HTR-8/SVneo (cell line): ENCODE measurements at places on chromosomes 6 and 20.

DNA sequence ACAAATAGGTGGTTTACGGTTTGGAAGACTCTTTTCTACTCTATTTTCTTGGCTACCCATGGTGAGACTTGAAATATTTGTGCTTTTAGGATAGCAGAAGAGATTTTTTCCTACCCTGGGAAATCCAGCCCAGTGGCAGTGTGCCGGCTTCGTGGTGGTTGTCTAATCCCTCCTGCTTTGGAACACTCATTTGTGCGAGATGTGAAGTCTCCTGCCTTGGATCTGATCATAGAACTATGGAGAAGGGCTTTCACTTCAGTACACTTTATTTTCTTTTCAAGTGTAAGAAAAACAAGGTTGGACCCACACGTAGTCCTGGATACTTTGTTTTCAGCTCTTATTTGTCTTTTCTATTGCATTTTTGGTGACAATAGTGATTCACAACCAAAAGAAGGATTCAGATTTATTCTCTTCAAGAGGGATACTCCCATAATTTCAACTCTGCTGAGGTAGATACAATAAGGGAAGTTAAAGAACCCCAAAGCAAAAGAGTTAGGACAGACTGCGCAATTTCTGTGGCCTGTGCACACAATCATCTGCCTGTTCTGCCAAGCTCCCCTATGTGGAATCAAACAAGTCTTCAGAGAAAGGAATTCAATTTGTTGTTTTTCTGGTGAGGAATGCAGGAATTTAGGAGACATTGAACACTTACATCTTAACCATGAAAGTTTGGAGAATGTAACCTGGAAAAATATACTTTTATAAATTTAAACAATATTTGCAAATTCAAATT is 413.2 kb downstream of the GJA1 start:
- no peak for DNase-seq

DNA sequence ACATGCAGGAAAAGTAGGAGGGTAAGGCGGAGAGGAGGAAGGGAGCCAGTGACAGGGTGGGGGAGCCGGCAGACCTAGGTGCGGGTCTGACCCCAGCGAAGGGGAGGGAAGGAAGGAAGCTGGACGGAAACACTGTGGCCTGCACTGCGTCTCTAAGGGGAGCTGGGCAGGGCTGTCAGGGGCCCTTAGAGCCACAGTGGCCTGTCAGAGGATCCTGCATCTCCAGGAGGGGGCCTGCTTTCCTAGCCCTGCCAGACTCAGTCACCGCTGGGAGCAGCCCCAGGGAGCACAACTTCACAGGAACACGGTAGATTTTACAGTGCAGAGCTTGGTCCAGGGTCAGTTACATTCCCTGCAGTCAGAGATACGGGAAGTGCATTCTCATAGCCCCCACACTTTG is 118.2 kb downstream of the PACRG start:
- no peak for DNase-seq

- no peak for DNase-seq
These were observed 11.9 kb downstream of the PCIF1 start for GRCh38 chr20:45946149-45946970.

GRCh38 chr6:40352527-40353170 is 234.5 kb downstream of the LRFN2 start:
- no peak for DNase-seq

GRCh38 chr6:15290962-15291704 is 45.3 kb downstream of the JARID2 start:
- no peak for DNase-seq

GRCh38 chr6:11851387-11851786 is 72.8 kb upstream of the ADTRP start:
- DNase-seq: peak; percentile 45

DNA sequence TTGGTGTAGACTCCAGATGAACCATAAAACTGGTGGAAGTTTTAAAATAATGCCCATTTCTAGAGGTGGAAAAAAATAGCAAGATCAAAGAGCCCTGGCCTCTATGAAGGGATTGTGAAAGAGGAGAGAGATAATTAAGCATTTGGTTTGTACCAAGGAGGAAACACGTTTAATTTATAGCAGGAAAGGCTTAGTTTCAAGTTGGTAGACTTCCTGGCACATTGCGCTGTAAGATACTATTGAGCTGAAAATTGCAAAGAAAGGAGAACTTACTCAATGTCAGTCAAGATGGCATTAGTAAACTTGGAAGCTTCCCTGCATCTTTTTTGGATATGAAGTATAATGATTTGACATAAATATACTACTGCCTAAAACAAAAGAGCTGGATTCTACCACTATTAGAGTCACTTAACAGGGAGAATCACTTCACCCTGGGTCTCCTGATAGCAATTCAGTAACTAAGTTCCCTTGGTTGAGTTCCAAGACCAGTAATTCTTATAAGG is 24.4 kb downstream of the MARCKS start:
- no peak for DNase-seq

- DNase-seq: no peak
These were observed 18.8 kb upstream of the RPS6KA2 start for GRCh38 chr6:166645896-166646295.

GRCh38 chr6:166497087-166497899 is 89.2 kb downstream of the RAMACL start:
- DNase-seq: peak; percentile 9

DNA sequence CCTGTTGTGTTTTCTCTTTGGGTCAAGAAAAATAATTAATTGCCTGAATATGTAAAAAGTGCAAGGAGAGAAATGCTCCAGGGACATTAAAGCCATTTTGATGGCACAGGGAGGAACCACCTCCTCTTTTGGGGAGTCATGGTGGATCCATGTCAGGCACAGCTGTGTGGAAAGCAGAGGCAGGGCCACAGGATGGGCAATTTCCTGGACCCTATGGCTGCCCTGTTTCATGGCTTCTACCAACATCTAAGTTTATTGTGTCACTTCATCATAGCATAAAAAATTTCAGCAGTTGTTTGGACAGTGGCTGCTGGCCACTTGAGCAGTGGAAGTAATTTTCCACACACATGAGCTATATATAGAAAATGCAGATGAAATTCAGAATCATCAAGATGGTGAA is 238.2 kb downstream of the SYNE1 start:
- DNase-seq: no peak

DNA sequence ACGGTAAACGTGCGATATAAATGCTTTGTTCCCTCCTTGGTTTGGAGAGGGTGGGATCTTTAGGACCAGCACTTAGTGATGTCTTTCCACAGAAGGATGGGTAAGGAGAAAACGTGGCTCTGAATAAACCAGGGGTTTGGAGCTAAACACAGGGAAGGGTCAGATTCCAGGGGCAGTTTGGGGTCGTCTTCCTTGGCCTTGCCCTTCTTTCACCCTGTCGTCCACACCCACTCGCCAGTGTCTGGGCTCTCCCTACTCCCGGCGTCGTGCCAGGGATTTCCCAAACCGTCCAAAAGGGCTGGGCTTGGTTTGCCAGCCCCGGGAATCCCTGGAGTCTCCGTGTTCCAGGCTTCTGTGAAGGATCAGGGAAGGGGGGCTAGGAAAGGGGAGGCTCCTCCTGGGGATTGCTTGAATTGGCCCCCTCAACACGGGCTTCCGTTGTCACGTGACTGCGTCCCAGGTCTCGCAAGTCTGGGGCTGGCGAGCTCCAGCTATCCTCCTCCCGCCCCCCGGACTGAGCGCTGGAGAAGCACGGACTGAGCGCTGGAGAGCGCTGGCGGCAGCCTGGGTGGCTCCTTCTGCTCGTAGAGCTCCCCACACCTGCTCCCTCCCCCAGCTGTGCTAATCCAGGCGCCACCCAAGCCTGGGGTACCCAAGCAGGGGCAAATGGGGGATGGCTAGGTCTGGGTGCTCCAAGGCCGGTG is 9.4 kb upstream of the ARMC12 start:
- DNase-seq: peak; percentile 81

DNA sequence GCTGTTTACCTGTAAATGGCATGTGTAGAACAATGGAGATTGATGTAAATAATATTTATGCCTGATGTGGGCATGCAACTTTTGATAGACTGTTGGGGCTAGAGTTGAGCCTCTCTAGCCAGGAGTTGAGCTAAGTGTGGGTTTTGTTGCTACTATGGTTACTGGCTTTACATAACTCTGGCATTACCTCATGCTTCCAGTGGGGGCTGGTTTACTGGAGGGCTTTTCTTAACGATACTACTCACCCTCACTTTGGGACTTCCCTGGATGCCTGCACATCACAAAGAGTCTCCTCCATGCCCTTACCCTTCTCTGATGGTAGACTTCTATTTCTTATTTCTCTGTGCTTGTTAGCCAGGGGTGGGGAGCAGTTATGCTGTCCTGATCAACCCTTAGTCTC is 524.6 kb upstream of the CDH4 start:
- DNase-seq: no peak

- no peak for DNase-seq
These were observed 119.6 kb upstream of the EDN1 start for GRCh38 chr6:12170351-12171092.

DNA sequence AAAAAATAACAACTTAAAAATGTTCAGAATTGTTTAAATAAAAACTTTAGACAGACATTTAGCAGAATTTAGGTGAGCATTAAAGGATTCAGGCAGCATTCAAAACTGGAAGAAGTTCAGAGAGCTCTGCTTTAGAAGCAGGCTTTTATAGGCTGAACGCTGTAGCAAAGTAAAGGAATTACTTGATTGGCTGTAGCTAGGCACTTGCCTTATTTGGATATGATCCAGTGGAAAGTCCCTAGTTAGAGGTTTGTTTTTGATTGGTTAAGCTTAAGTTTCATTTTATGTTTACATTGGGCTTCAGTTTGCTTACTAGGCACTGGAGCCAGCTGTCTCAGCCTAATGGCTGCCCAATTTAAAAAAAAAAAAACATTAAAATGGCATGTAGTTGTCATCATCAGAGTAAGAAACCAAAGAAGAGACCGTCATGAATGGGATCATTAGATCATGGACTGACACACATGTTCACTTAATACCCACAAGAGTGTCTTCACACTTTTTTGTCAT is 65.1 kb downstream of the CBFA2T2 start:
- peak; percentile 79 for DNase-seq

GRCh38 chr20:46423342-46423741 is 16.9 kb upstream of the ELMO2 start:
- DNase-seq: no peak

- DNase-seq: no peak
These were observed 43.6 kb downstream of the REPS1 start for GRCh38 chr6:138944412-138944811.

- no peak for DNase-seq
These were observed 75.2 kb upstream of the CITED2 start for GRCh38 chr6:139449611-139450000.

DNA sequence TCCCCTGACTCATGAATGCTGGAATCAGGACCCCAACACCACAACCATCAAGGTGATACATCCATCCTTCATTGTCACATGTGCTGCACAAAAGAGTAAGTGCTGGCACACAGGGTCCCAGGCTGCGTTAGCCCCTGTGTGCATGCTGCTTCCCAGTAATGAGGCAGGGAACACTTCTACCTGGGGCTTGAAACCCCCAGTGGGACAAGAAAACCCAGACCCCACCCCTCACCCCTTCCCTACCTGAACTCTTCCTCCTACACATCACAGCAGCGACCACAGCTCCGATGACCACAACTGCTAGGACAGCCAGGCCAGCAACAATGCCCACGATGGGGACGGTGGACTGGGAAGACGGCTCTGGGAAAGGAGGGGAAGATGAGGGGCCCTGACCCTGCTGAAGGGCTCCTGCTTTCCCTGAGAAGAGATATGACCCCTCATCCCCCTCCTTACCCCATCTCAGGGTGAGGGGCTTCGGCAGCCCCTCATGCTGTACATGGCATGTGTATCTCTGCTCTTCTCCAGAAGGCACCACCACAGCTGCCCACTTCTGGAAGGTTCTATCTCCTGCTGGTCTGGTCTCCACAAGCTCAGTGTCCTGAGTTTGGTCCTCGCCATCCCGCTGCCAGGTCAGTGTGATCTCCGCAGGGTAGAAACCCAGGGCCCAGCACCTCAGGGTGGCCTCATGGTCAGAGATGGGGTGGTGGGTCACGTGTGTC is 2.0 kb downstream of the HLA-B start:
- no peak for DNase-seq

- no peak for DNase-seq
These were observed 111.9 kb upstream of the FOXQ1 start for GRCh38 chr6:1200081-1200408.

DNA sequence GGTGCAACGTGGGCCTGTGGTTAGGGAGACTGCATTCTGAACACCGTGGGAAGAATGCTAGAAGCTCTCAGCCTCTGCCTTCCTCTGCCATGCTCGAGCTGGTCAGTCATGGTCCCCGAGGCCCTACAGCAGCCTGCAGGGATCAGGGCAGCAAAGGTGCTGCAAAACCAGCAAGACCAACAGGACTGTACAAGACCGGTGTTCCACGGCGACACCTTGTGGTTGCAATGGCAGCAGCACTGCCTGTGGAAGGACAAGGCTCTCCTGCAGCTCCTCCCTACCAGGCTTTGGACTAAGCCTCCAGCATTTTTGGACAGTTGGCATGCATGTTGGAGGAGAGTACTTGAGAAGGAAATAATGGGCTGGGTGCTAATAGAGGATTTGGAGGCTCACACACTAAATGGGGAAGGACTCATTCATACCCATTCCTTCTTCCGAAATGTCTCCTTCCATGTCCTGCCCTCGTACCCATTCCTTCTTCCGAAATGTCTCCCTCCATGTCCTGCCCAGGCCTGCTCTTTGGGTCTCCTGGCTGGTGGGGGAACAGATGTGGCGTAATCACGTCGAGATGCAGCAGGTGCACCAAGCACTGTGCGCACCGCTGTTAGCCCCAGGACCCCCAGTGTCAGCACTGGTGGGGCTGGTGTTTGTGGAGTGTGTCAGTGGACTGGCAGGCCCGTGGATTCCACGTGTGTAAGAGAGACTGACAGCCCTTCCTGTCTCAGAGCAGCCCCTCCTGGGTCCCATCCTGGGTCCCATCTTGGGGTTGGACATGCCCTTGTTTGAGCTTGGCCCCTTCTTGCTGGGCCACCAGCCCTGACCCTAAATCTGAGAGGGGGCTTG is 18.6 kb upstream of the MYT1 start:
- DNase-seq: no peak
